ENCODE measurements at places on chromosomes 13 and 19.
A peak's percentile ranks its signal among the peaks of the same experiment; 100 is the strongest.

DNA sequence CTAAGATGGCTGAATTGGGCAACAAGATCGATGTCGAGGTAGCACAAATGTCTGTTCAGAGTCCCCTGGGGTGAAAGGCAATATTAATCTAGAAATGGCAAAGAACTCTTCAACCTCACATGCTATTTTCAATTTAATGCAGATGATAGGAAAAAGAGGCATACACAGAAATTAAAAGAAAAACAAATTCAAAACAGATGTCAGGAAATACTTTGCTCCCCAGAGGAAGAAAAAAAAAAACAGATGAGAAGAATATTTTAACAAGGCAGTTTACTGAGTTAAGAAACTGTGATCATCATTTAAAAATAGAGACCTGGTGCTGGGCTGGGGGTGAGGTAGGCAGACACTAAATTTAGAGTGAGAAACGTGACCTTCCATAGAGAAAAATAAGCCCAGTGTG, 421.9 kb upstream of the ARGLU1 start:
- no peak for DNase-seq

- peak; percentile 57 for DNase-seq
Measured at GRCh38 chr13:50085063-50085462, 69.8 kb downstream of the KCNRG start.

- no peak for DNase-seq
Measured at GRCh38 chr13:112777637-112778406, 88.0 kb downstream of the ATP11A start.

DNA sequence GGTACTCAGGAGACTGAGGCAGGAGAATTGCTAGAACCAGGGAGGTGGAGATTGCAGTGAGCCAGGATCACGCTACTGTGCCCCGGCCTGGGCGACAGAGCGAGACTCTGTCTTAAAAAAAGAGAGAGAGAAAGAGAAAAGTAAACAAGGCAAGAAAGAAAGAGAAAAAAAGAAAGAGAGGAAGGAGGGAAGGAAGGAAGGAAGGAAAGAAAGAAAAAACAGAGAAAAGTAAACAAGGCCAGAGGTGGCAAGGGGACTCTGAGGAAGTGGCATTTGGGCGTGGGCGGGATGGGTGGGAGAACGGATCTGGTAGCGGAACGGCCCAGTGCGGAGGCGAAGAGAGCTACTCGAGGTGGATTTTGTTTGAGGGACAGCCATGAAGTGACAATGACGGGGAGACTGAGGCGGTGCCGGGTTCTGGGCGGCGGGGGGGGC, 7.5 kb upstream of the ARRDC2 start:
- DNase-seq: no peak

DNA sequence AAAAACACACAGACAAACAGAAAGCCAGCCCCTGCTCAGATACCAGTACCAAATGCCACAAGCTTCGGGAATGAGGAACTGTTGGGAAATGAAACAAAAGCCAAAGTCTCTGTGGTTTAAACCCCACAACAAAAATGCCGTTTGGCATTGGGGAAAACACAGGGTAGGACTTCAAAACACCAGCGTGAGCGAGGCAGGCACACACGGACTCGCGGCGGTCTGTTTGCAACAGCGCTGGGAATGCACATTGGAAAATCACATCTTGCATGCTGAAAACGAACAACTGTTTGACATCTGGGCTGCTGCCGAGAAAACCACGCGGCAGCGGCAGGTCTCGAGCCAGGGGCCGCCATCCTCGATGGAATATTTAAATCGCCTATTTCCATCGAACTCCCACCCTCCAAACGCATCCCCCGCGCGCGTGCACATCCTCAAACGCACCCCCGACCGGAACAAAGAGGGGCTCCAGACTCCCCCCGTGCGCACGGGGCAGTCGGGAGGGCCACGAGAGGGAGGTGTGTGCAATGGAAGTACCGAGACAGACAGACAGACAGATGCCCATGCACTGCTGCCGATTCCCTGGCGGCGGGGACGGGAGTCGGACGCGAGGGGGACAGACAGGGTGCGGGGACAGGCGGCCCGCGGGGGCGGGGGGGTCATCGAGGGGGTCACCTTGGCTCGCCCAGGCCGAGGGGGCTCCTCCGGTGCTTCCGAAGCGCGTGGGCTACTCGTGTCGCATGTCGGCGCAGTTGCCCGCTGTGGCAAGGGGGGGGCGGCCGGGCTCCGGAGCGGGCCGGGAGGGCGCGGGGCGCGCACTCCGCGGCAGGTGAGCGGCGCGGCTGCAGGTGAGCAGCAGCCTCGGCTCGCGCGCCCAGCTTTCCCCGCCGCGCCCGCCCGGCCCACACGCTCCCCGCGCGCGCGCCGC, at the start of gene GPR12:
Gene GPR12, minus strand, starts transcription at position 880 of the 925 bp plus-strand sequence. CDS start 959 bp downstream, outside the sequence.
- DNase-seq: no peak

- no peak for DNase-seq
Measured at GRCh38 chr19:29003641-29004409, 209.1 kb downstream of the UQCRFS1 start.

DNA sequence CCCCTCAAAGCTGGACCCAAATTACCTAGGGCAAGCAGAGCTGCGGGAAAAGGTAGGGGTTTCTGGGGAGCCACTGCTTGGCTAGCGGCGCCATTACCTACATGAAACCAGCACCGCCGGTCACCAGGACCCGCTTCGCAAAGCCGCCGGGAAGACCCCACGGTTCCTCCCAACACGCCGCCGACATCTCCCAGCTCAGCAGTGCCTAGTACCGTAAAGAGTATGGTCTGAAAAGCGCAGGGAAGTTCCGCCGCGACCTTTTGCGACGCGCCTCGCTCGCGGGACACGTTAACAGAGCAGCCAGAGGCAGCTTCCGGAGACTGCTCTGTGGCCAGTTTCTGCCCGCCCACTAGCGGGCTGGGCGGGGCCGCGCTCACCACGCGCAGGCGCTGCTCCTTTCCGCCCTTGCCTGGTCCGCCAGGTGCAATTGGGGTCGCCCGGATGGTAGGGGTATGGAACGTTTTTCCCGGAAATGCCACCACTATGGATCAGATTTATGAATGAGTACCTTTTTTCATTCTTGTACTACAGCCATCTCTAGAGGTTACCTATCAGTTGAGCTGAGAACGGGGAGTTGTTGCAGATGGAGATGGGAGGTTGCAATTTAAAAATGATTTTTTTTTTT, at the start of gene TGDS:
Gene TGDS, minus strand, starts transcription at position 203 of the 625 bp plus-strand sequence. Its CDS starts 16 bp downstream, at position 187.
- DNase-seq: peak; percentile 91

- DNase-seq: no peak
Measured at GRCh38 chr13:26999499-26999898, 172.1 kb downstream of the USP12 start.

DNA sequence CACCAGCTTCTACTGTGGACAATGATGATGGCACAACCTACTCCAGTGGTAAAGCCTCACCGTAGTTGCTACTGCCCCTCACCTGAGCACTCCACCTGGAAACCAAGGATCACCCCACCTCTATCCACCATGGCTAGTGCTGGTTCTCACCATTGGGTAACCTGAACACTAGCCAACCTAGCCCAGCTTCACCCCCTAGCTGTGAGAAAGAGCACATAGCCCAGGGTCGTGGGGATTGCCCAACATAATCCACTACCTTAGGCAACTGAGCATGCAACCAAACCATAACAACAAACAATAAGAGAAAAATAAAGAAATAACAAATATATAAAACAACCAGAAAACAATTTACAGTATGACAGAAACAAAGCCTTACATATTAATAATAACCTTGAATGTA, 560.1 kb downstream of the DIAPH3 start:
- DNase-seq: no peak

All from CD4-positive, alpha-beta T cell treated with Interleukin-4 for 4 hours (primary cell).